NCI-H82 (cell line): ENCODE measurements at places on chromosomes 7 and 10.

- DNase-seq = no peak
These were observed 92.1 kb downstream of the GRB10 start for GRCh38 chr7:50690541-50691011.

- no peak for DNase-seq
These were observed 138.9 kb downstream of the BMPER start for GRCh38 chr7:34044306-34044643.

GRCh38 chr10:100791369-100792058 lies 46.1 kb downstream of the PAX2 start:
- no peak for DNase-seq

GRCh38 chr7:88183051-88183450 lies 36.8 kb downstream of the SRI start:
- DNase-seq = no peak

DNA sequence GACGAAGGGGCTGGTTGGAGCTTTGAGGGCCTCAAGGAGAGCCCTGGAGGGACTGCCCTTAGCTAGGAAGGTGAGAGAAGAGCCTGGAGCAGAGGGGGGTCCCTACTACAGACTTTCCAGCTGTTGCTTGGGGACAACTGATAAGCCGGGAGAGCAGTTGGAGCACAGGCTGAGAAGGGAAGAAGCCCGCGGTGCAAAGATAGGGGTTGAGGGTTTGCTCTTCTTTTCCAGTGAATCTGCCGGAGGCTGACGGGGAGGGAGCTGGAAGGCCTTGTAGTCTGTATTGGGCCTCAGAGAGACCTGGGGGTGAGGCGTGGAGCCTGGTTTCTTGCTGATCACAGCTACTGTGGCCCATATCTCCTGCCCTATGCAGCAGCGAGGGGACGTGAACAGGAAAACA lies 23.7 kb downstream of the CYP26A1 start:
- no peak for DNase-seq

- DNase-seq = no peak
These were observed 107.4 kb downstream of the SH3PXD2A start for GRCh38 chr10:103748020-103748419.

GRCh38 chr7:140769852-140770251 lies 73.3 kb downstream of the NDUFB2 start:
- peak; percentile 42 for DNase-seq

DNA sequence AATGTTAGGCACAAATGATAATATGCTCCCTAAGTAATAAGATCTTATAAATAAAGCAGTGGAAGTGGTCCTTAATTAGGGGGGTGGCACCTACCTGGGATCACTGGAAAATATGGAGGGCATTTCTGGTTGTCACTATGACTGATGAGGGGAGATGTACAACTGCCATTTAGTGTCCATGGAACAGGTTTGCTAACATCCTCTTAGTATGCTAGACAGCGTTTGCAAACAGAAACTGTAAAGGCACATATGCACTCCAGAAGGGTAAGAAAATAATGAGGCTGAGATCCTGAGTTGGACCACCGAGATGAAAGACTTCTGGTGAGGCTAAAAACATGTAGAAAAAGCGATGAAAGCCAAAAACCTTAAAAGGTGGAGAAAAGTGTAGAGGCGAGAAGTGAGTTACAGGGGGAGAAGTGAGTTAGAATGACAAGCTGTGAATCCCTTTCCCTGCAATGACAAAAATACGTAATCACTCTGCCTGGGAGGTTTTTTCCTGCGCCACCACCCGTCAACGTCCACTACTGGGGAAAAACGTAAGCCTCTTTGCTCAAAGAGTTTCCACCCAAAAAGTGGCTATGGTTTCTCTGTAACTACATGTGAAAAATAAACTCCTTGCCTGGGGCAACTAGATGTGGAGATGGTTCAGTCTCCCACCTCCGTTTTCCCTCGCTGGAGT lies 767 bp downstream of the KRIT1 start:
- DNase-seq = no peak

- no peak for DNase-seq
These were observed 11.4 kb downstream of the ZWINT start for GRCh38 chr10:56349611-56350010.

GRCh38 chr10:71769279-71769823 lies 4.0 kb downstream of the VSIR start:
- no peak for DNase-seq

DNA sequence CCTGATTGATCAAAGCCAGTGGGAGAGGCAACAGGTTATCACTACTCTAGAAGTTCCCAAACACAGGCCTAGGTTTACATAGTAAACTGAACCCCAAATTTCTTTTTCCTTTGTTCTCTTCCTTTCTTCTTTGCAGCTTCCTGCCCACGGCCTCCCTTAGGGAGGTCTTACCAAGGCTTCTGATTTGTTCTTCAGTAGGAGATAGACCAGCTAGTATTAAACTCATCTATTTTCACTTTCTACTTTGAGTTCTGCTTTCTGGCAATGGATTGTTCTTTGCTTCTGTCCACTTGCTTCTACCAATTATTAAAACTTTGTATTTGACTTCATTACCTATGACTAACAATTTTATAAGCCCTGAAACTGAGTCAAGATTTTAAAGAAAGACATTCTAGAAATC lies 251.2 kb upstream of the FZD1 start:
- no peak for DNase-seq

GRCh38 chr7:156792611-156793010 lies 100.4 kb downstream of the LMBR1 start:
- no peak for DNase-seq

- no peak for DNase-seq
These were observed 26.6 kb upstream of the NKX6-2 start for GRCh38 chr10:132812520-132812919.

- DNase-seq = no peak
These were observed 196.2 kb downstream of the CDK14 start for GRCh38 chr7:90792301-90792700.

DNA sequence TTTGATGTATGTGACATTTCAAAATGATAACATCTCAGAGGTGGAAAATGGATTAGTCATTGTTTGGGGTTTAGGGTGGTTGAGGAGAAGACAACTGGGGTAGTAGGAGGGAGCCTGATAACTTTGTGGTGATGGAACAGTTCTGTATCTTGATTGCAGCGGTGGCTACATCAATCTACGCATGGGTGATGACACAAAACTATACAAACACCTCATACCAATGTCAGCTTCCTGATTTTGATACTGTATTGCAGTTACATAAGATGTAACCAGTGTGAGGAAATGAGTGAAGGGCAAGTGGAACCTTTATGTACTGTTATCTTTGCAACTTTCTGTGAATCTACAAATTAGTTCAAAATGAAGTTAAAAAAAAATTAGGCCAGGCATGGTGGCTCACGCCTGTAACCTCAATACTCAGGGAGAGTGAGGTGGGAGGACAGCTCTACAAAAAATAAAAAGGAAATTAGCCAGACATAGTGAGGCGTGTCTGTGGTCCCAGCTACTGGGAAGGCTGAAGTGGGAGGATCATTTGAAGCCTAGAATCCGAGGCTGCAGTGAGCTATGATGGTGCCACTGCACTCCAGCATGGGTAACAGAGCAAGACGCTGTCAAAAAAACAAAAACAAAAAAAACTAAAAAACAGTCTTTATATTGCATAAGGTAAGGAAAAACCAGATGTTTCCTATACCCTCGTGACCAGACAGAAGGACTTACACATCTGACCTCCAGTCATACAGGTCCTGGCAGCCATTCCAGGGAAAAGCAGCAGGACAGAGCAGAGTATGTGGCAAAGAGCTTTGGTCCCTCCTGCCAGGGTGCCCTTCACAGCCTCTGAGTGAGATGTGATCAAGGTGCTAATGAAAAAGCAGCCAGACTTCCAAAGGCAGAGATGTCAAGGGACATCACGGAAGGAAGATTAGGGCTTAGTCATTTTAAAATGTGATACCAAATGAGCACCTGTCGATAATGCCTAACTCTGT lies 50.8 kb downstream of the CYTH3 start:
- peak; percentile 9 for DNase-seq

- DNase-seq = peak; percentile 6
These were observed 53.0 kb upstream of the BAMBI start for GRCh38 chr10:28624351-28624750.

GRCh38 chr7:3218411-3219225 lies 82.4 kb upstream of the SDK1 start:
- no peak for DNase-seq

GRCh38 chr7:141649865-141650634 lies 51.9 kb downstream of the DENND11 start:
- DNase-seq = peak; percentile 84

GRCh38 chr7:5420067-5420880 lies 3.4 kb downstream of the TNRC18 start:
- peak; percentile 25 for DNase-seq

DNA sequence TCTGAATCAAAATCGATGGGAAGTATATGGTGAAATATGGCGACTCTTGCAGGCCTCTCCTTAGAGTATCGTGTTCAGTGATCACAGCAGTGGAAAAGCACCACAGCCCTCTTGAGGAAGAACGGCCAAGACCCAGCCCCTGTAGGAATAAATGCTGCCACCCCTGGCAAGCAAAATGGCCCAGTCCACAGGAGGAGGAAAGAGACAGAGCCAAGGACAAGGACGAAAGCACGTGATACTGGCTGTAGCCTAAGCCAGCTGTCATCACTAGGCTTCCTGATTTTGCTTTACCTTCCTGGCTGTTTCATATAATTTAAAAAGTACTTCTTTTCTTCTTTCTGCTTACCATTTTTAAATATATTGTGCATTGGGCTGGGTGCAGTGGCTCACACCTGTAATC lies 395.0 kb upstream of the SHH start:
- DNase-seq = no peak

DNA sequence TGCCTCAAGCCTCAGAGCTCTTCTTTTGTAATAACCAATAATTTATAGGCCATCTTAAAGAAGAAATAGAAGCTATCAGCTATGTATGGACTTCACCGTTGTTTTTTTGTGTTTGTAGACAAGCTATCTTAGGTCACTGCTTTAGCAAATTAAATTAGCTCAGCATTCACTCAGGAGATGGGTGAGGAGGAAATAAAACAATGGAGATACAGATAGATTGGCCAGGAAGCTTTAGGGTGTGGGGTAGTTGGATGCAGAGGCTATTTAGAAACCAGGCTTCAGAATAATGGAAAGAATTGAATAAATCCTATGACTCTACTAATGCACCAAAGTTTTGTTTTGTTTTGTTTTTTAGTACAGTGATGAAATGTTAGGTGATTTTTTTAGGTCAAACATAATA lies 66.1 kb downstream of the MDFIC start:
- DNase-seq = no peak

GRCh38 chr10:114767986-114768821 lies 53.4 kb upstream of the FHIP2A start:
- DNase-seq = peak; percentile 21

- no peak for DNase-seq
These were observed 97.4 kb downstream of the SVOPL start for GRCh38 chr7:138603549-138604318.

DNA sequence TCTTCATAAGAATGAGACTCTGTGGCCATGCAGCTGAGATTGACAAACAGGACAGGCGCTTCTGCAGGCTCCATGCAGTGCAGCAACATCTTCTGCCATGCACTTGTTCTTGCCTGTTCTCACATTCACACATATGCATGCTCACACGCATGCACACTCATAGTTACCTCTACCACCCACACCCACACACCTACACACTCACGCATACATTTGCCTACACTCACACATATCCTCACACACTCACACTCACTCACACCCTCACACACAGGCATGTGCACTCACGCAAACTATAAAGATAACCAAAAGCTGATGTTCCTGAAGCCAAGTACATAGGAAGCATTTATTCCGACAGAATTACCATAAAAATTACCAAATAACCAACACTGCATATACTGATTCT lies 15.7 kb downstream of the GLI3 start:
- no peak for DNase-seq

- DNase-seq = no peak
These were observed 203.0 kb downstream of the CCSER2 start for GRCh38 chr10:84531396-84531795.

DNA sequence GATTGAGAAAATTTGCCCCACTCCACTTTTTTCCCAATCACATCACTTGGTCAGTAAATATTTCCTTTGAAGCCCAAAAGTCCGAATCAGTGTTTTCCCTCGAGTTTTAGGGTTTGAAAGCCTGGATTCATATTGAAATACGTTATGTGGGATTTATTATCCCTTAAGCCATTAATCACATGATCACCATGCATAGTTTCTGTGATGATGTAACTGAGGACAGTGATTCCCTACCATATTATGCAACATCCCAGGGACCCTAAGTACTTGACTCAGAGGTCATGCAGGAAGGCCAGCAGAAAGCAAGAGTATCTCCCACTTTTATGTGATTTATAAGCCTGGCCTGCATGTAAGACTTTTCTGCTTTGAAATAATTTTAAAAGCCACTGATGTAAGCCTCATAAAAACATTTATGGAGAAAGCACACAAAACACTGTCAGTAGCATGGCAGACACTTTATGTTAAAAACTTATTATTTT lies 630.6 kb upstream of the ZWINT start:
- no peak for DNase-seq

- no peak for DNase-seq
These were observed 7.3 kb downstream of the MAFK start for GRCh38 chr7:1537535-1538412.

GRCh38 chr10:74821501-74821900 lies 4.9 kb upstream of the KAT6B start:
- no peak for DNase-seq
